NCI-H187 treated with DMSO at 0.1 percent for 48 hours (cell line): ENCODE measurements at places on chromosomes 1 and 21.

GRCh38 chr1:203170625-203171330 is 4.8 kb downstream of the MYBPH start:
- DNase-seq = no peak

GRCh38 chr1:240282061-240282830 is 190.6 kb downstream of the FMN2 start:
- DNase-seq = no peak

DNA sequence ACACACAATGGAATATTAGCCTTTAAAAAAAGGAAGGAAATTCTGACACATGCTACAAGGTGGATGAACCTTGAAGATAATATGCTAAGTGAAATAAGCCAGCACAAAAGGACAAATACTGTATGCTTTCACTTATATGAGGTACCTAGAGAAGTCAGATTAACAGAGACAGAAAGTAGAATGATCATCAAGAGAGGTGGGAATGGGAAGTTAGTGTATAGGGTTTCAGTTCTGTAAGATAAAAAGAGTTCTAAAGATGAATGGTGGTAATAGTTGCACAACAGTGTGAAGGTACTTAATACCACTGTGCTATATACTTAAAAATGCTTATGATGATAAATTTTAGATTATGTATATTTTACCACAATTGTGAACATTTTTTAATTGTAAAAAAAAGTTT is 7.2 kb downstream of the RPAP2 start:
- no peak for DNase-seq

- DNase-seq = no peak
Observed at GRCh38 chr1:13945856-13946255, 245.9 kb downstream of the PRDM2 start.

DNA sequence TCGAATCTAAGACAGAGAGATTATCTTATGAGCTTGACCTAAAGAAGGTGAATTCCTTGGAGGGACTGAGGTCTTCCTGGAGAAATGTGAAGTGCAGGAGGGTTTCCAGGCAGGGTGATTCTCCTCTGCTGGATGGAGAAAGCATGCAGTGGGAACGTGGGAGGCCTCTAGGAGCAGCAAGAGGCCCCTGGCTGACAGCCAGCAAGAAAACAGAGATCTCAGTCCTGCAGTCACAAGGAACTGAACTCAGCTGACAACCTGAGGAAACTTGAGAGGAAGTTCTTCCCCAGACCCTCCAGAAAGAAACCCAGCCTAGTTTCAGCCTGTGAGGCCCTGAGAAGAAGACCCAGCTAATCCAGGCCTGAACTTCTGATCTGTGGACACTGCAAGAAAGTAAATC is 345.9 kb downstream of the FAM72C start:
- DNase-seq = no peak

GRCh38 chr21:45029298-45029947 is 45.0 kb upstream of the ADARB1 start:
- no peak for DNase-seq

DNA sequence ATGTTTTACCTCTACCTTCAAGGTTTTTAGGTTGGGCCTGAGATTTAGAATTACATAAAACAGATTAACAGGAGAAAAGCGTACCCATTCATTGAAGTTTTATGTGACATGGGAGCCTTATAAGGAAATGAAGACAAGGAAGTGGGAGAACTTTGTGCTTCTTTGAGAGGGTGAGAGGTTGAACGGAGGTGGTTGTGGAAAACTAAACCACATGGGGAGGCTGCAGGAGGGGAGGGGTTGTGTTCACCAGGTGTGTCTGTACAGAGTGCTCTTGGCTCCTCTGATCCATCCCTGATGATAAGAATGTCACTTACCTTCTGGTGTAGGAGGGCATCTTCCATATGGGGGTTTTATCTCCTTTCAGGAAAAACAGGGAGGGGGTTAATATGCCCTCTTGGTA is 2.7 kb downstream of the SLX9 start:
- DNase-seq = no peak

- no peak for DNase-seq
Observed at GRCh38 chr1:192905049-192905448, 96.2 kb downstream of the RGS2 start.

GRCh38 chr1:27350663-27351540 is 9.1 kb downstream of the SYTL1 start:
- DNase-seq = no peak

- DNase-seq = peak; percentile 71
Observed at GRCh38 chr1:155192346-155193274, 15.1 kb downstream of the THBS3 start.

GRCh38 chr1:2133879-2134215 is 60.7 kb downstream of the FAAP20 start:
- DNase-seq = no peak

GRCh38 chr1:94090761-94091160 is 30.2 kb downstream of the ABCA4 start:
- DNase-seq = peak; percentile 8

DNA sequence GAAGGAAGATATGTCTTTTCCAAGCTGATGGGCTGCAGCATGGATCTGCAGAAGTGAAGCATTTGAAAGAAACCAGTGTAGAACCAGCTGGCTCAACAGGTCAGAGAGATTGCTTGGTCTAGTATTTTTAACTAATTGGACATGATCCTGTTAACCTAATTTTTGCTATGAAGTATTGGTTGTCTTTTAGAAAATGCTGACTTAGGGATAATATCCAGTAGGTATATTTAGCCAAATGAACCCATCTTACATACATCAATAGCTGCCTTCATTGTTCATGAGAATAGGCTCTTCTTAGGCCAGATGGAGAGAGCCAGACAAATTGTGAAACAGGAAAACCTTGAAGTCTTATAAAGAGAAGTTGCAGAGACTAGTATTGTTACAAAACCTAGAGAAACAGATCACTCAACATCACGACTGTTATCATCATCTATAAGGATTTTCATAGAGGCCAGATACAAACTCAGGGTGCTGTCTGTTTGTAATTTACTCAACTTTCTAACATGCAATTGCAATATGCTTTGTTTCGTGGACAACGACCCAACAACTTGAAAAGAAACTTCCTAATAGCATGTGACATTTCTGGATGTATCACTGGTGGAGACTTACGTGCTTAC is 148.2 kb downstream of the DISC1 start:
- DNase-seq = no peak

DNA sequence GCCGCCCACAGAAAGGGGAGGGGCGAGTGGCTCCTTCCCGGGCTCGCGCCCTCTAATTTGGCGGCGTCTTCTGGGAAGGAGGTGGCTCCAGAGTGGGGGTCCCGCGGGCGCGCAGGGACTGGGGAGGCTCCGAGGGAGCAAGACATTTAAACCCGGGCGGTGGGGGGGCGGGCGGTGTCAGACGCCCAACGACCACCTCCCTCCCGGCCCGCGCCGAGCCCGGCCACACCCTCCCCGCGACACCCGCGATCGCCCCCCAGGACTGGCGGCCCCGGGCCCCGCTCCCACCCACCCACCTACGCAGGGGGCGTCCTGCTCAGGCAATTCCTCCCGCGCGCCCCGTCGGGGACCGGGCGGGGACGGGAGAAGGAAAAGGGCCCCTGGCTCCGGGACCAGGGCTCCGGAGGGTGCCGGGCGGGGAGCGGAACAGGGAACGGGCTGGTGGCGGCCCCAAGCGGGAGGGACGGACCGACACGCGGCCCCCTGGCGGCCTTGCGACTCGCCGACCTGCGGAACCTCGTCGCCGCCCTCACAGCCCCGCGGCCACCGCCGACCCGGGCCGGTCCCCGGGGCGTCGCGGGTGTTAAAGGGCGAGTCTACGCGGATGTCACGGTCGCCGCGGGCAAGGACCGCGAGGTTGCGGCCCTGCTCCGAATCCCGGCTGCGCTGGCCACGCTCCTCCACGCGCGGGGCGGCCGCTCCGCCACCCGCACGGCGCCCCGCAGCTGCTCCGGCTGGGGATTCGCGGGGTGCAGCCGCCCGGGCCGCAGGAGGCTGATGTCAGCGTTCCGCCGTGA is 94.0 kb upstream of the FMN2 start:
- DNase-seq = no peak

GRCh38 chr1:117857418-117857817 is 72.0 kb downstream of the GDAP2 start:
- no peak for DNase-seq

DNA sequence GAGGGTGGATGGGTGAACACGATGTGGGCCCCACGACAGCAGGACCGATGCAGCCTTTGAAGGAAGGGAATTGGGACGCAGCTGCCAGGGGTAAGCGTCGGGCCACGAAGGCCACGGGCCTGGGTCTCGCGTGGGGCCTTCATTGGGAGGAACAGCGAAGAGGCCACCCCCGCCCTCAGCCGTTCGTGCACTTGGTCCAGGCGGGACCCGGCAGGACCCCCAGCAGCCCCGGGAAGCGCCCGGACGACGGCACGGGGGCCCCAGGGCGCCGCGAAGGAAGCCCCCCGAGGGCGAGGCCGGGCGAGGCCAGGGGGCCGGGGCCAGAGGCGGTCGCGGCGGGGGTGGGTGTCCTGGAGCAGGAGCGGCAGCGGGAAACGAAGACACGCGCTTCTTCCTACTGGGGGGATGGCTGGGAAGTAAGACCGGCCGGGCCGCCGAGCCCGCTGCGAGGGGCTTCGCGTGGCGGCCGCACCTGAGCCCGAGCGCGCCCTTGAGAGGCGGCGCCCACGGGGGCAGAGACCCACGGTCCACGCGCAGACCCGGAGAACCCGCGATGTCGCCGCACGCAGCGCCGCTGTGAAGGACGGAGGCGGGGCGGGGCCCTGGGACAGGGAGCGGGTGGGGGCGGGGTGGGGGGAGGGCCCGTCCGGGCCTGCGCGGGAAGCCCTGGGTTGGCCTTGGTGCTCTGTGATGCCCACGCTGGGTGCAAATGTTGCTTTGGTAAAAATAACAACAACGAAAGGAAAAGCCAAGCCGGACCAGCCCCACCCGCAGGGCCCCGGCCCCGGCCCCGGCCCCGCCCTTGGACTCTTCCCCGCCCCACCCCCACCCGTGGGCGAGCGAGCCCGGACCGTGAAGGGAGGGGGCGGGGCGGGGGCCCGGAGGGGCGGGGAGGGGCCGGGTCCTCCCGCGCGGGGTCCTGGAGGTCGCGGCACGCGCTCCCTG is 56.0 kb upstream of the ADARB1 start:
- no peak for DNase-seq

DNA sequence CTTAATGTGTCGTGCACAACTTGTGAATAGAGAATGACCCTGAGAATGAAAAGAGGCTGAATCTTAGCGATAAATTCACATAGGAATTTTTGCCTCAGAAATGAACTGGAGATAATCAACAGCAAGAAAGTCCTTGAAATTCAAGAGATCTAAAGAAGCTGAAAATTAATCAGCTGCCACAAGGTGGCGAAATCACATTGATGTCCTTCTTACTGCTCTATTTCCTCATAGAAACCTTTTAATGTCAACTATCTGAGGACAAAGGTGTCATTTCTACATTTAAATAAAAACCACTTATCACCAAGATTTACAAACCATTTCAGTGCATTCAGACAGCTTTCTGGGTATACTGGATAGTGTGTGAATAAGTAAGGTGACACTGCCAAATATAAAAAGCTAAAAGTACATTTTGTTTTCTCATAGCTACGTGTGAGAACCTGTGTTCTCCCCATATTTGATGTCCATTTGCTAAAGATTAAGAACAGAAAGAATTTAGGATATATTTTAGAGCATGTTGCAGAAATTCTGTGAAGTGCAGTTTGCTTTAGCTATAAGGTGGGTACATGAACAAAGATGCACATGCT is 485.3 kb upstream of the PTBP2 start:
- no peak for DNase-seq

- peak; percentile 80 for DNase-seq
Observed at GRCh38 chr1:116415699-116416533, 42.9 kb downstream of the ATP1A1 start.

DNA sequence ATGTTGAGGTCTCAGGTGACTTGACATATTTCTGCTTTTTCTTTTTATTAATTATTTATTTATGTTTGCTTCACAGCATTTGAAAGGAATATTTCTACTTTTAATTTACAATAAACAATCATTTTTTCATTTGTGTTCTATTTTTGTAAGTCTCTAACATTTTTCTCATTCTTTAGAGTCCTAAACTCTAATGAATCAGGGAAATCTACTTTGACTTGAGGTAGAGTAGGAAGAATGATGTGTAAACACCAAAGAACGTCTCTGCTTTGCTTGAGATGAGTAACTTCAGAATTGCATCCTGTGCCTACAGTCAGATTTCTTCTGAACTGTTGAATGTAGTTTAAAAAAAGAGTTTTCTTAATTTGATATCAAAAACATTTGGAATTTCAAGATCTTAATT is 65.2 kb downstream of the CNST start:
- no peak for DNase-seq

- no peak for DNase-seq
Observed at GRCh38 chr1:119898530-119898929, 2.2 kb upstream of the ADAM30 start.

DNA sequence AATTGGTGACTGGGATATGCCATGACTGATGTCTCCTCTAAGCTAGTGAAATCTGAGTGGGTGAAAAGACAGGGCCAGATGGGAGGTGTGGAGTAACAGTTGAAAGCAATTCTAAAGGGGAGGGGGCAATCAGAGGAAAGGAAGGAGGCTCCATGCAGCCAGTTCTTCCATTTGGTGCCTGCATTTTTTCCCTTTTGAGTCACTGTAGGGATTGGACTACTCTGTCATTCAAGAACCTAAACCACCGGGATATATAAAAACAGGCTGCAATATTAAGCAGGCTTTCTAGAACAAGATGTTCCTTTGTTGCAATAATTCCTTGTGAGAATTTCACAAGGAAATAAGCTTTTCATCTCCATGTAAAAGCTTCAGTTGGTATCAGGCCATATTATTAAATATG is 18.3 kb downstream of the CLIC6 start:
- DNase-seq = peak; percentile 19

- no peak for DNase-seq
Observed at GRCh38 chr1:220272841-220273090, 513 bp upstream of the RAB3GAP2 start.

GRCh38 chr1:159548126-159548525 is 12.3 kb upstream of the OR10J5 start:
- DNase-seq = no peak

DNA sequence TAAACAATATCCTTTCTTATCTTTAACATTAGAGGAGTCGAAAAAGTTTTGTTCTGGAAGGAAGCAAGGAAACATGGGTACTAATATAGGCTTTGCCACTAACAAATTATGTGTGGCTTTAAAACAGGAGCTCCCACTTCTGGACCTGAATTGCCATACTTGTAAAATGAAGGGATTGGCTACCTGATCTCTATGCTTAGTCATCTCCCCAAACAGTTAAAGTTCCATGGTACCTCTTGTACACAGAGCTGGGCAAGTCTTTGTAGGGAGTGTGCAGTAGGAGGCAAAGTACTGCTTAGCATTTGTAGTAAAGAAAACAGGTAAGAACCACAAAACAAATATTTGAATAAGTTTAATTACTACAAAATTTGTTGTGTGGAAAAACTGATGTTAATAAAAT is 81.3 kb downstream of the MAST2 start:
- DNase-seq = no peak

- no peak for DNase-seq
Observed at GRCh38 chr1:243394601-243395464, 139.0 kb downstream of the SDCCAG8 start.

- no peak for DNase-seq
Observed at GRCh38 chr1:1911350-1912041, 3.6 kb upstream of the CALML6 start.

GRCh38 chr1:219149953-219150352 is 23.7 kb upstream of the LYPLAL1 start:
- DNase-seq = no peak

- DNase-seq = no peak
Observed at GRCh38 chr21:39900491-39900890, 33.3 kb downstream of the PCP4 start.
